ENCODE measurements at places on chromosomes 13 and 19. TPM values are rescaled to one million over a fixed set of nuclear protein-coding genes. Genes with fewer than 3 reads are reported as not detected.

DNA sequence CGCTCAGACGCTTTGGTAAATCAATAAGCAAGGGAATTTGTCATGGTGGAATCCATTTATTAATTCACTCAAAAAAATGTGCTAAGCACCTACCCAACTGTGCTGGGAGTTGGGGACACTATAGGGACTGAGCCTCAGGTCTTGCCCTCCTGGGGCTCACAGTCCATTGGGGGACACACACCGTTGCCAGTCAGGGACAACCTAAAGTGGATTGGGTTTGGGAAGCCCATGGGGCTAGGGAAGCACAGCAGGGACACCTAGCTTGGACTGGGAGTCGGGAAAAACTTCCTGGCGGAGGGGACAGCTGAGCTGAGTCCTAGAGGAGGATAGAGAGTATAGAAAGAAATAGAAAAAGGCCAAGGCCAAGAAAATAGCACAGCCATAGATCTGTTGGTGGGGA, 8.5 kb downstream of the FOSB start:
- no peak for DNase-seq
- H3K4me3 ChIP-seq: peak overlapping the region; percentile 15
- H3K27me3 ChIP-seq: peaks cover 55% of the 10 kb centered on the region
- H3K36me3 ChIP-seq: peaks cover 18% of the 10 kb centered on the region
- H3K4me1 ChIP-seq: peaks cover 39% of the 10 kb centered on the region

GRCh38 chr13:109748677-109749076, 37.7 kb downstream of the IRS2 start:
- no peaks in the 10 kb centered on the region for H3K36me3 ChIP-seq
- peaks cover 8% of the 10 kb centered on the region for H3K4me1 ChIP-seq
- no peak overlapping the region for H3K27ac ChIP-seq
- H3K4me3 ChIP-seq: no peak overlapping the region
- DNase-seq: no peak
- peaks cover 6% of the 10 kb centered on the region for H3K27me3 ChIP-seq

GRCh38 chr13:19967621-19968020, 9.1 kb downstream of the ZMYM2 start:
- H3K4me3 ChIP-seq: no peak overlapping the region
- DNase-seq: no peak
- no peaks in the 10 kb centered on the region for H3K4me1 ChIP-seq
- no peaks in the 10 kb centered on the region for H3K27me3 ChIP-seq
- H3K27ac ChIP-seq: no peak overlapping the region

- H3K27me3 ChIP-seq: no peaks in the 10 kb centered on the region
- no peak overlapping the region for H3K4me3 ChIP-seq
- no peak for DNase-seq
- H3K27ac ChIP-seq: peak overlapping the region; percentile 44
- H3K36me3 ChIP-seq: peaks cover 2% of the 10 kb centered on the region
These were observed 60.9 kb upstream of the ATP12A start for GRCh38 chr13:24619282-24619681.

- H3K27ac ChIP-seq: no peak within 1 kb of the TSS
- no peaks in the 10 kb centered on the region for H3K36me3 ChIP-seq
- DNase-seq: no peak
These were observed at the start of gene CERS1 for GRCh38 chr19:18895824-18896341. Gene CERS1 (minus strand): TSS chr19:18896158. CDS start chr19:18896072, 86 bp downstream.

DNA sequence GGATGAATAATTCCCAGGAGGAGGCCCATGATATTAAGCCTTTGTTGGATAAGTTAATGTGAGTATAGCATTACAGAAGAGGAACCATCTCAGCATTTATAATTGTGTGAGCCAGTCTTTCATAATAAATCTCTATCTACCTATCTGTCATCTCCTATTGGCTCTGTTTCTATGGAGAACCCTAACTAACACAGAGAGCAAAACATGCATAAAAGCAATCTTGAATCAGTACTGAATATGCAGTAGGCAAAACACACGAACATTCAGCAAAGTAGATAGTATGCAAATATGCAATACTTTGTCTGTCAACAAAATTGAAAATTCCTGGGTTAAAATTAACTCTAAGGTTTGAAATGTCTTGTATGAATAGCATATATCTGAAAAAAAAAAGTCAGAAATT, 966.3 kb downstream of the DIAPH3 start:
- no peaks in the 10 kb centered on the region for H3K4me1 ChIP-seq
- DNase-seq: no peak
- H3K36me3 ChIP-seq: no peaks in the 10 kb centered on the region
- no peak overlapping the region for H3K4me3 ChIP-seq
- H3K27me3 ChIP-seq: no peaks in the 10 kb centered on the region
- no peak overlapping the region for H3K27ac ChIP-seq

- no peaks in the 10 kb centered on the region for H3K36me3 ChIP-seq
- DNase-seq: no peak
- H3K27ac ChIP-seq: no peak overlapping the region
- peaks cover 5% of the 10 kb centered on the region for H3K4me1 ChIP-seq
These were observed 35.5 kb downstream of the PAK4 start for GRCh38 chr19:39160889-39161672.

DNA sequence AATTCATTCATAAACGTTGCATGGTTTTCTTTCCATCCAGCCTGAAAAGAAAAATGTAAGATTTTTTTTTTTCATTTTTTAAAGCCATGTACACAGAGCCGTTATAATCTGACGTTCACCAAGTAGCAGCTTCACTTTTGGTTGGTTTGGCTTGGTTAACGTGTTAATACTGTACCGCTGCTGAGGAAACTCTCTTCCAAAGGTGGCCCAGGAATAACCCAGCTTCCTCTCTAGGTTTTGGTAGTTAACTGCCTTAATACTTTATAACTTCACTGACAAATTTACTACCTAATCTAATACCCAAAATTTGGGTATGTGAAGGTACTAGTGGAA, 1.7 kb downstream of the INTS6 start:
- no peaks in the 10 kb centered on the region for H3K27me3 ChIP-seq
- no peak for DNase-seq
- peak overlapping the region; percentile 91 for H3K27ac ChIP-seq
- H3K4me1 ChIP-seq: peaks cover 58% of the 10 kb centered on the region

DNA sequence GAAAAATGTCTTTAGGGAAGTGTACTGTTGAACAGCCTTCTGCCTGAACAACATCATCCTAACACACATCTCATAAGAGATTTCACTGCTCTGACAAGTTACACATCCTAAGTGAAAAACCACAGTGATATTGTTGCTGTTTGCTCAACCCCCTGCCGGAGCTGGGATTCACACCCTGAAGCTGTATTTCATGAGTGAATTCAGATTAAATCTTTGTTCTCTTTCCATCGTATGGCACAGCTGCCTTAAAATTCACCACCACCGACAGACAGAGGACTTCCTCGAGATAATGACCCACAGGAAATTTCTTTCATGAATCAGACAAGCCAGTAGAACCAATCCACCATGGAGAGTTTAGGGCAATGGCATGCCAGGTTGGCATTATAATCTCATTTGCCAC, 280.8 kb downstream of the DCT start:
- H3K36me3 ChIP-seq: no peaks in the 10 kb centered on the region
- DNase-seq: no peak
- H3K27ac ChIP-seq: no peak overlapping the region
- H3K27me3 ChIP-seq: peaks cover 7% of the 10 kb centered on the region
- no peak overlapping the region for H3K4me3 ChIP-seq

DNA sequence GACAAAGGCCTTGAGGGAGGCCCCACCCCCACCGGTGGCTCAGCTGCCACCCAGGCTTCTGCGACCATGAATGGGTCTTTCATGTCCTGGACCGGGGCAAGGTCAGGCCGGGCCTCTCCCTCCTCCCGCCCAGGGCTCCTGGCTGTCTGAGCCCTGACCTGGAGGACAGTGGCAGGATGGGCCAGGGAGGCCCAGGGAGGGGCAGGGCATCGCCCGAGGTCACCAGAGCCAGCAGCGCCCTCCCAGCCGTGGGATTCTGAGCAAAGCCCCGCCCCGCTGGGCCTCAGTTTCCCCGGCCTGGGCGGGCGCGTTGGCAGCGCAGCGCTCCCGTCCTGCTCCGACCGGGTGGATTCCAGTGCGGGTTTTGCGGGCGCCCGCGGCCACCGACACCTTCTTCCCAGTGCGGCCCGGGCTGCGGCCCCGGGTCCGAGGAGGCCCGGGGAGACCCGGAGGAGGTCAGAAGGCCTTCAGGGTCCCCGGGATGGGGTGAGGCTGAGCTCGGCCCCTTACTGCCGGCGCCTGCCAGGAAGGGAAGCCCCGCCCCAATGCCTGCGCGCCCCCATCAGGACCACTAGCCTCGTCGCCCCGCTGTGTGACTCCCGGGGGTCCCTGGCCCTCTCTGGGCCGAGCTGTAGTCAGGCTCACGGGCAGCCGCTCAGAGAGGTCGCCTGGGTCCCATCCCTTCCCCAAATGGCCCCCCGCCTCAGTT, 24.6 kb upstream of the SEMA6B start:
- DNase-seq: no peak
- no peak overlapping the region for H3K4me3 ChIP-seq
- no peak overlapping the region for H3K27ac ChIP-seq
- peaks cover 2% of the 10 kb centered on the region for H3K36me3 ChIP-seq

DNA sequence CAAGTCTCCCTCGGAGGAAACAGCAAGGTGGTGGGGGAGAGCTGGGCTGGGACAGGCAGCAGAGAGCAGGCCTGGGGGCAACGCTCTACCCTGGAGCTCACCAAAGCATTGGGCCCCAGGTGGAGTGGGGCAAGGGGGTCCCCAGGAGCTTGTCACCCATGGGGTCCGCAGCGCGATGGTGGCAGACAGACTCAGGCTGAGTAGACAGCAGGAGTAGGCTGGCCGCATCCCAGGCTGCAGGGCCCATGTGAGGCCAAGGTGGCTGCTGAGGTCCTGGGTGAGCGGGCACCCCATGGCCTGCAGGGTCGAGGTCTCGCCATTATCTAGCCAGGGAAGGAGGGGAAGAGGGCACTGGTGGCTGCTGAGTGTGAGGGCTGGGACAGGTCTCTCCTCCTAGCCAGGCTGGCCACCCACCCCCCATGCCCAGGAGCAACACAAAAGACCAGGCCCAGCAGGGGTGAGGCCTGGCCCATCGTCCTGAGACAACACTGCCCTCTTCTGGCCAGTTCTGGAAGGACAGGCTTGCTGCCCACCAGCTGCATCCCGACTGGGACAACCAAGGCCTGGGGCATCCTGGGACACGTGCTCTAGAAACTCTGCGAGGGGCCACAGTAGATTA, 33.1 kb downstream of the CEBPG start:
- peak; percentile 54 for DNase-seq
- H3K4me1 ChIP-seq: peaks cover 4% of the 10 kb centered on the region
- H3K27me3 ChIP-seq: no peaks in the 10 kb centered on the region
- H3K36me3 ChIP-seq: no peaks in the 10 kb centered on the region

DNA sequence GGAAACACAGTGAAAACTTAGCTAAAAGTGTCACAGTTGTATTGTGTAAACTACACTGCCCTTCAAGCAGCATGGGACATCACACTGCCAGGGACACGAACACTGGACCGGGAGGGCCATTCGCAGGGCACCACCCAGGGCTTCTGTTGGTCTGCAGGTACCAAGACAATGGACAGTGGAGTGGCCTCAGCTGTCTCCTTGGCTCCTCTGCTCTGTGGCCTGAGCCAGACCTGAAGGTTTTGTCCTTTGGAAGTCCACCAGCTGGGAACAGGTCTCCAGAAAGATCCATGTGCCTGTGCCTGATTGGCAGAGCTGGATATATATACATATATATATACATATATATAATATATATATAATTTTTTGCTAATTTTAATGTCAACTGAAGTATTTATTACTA, 149.8 kb downstream of the ZNF536 start:
- no peaks in the 10 kb centered on the region for H3K4me1 ChIP-seq
- no peaks in the 10 kb centered on the region for H3K36me3 ChIP-seq
- H3K27me3 ChIP-seq: no peaks in the 10 kb centered on the region
- DNase-seq: no peak
- H3K27ac ChIP-seq: no peak overlapping the region

- no peak overlapping the region for H3K4me3 ChIP-seq
- no peaks in the 10 kb centered on the region for H3K36me3 ChIP-seq
- DNase-seq: peak; percentile 29
- no peak overlapping the region for H3K27ac ChIP-seq
These were observed 13.8 kb downstream of the ATP12A start for GRCh38 chr13:24693862-24694471.

DNA sequence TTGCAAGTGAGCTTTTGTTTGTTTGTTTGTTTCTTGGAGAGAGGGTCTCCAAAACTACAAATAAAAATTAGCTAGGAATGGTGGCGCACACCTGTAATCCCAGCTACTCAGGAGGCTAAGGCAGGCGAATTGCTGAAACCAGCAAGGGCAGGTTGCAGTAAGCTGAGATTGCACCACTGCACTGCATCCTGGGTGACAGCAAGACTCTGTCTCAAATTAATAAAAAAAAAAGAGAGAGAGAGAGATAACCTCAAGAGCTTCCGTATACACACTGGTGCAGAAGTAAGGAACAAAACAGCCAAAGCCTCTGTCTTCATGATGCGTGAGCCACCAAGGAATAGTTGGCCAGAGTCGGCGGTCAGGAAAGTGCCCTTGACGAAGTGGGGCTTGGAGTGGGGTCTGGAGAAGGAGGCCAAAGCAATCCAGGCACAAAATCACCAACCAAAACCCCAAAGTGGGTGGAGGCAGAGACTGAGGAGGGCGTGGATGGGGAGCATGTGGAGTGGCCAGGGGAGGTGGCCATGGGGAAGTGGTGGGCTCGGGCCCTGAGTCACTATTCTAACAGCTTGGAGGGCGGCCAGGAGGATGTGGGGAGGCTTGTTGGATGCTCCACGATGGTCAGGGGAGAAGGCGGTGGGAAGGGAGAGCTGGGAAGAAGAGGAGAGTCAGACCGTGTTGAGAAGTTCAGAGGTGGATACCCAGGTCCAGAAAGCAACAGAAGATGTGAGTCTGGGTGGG, 21.2 kb upstream of the TOMM40 start:
- H3K4me3 ChIP-seq: no peak overlapping the region
- no peak overlapping the region for H3K27ac ChIP-seq
- H3K27me3 ChIP-seq: peaks cover 2% of the 10 kb centered on the region
- H3K4me1 ChIP-seq: no peaks in the 10 kb centered on the region

GRCh38 chr13:38897521-38897920, 93.1 kb downstream of the STOML3 start:
- no peaks in the 10 kb centered on the region for H3K4me1 ChIP-seq
- H3K27me3 ChIP-seq: peaks cover 5% of the 10 kb centered on the region
- no peaks in the 10 kb centered on the region for H3K36me3 ChIP-seq
- no peak for DNase-seq
- no peak overlapping the region for H3K4me3 ChIP-seq
- H3K27ac ChIP-seq: no peak overlapping the region

GRCh38 chr19:58374200-58374599, 6.6 kb downstream of the ZNF837 start:
- DNase-seq: no peak
- no peak overlapping the region for H3K27ac ChIP-seq
- no peaks in the 10 kb centered on the region for H3K4me1 ChIP-seq

GRCh38 chr13:109331011-109331433, 455.4 kb downstream of the IRS2 start:
- H3K36me3 ChIP-seq: no peaks in the 10 kb centered on the region
- H3K4me1 ChIP-seq: no peaks in the 10 kb centered on the region
- H3K27me3 ChIP-seq: no peaks in the 10 kb centered on the region
- H3K27ac ChIP-seq: no peak overlapping the region
- no peak overlapping the region for H3K4me3 ChIP-seq
- no peak for DNase-seq

GRCh38 chr13:76225815-76226489, 589.8 kb downstream of the LMO7 start:
- H3K36me3 ChIP-seq: no peaks in the 10 kb centered on the region
- no peaks in the 10 kb centered on the region for H3K27me3 ChIP-seq
- H3K4me3 ChIP-seq: no peak overlapping the region

The SLC25A23 gene
- 18.6 TPM for total RNA-seq

The AMER2 gene
- not detected for total RNA-seq

The MBD3L2 gene
- total RNA-seq: not detected

The CEP89 gene
- total RNA-seq: 15.5 TPM

The SCN1B gene
- total RNA-seq: 1.1 TPM

The MYO16 gene
- total RNA-seq: not detected

The GPR4 gene
- not detected for total RNA-seq

The TMC4 gene
- total RNA-seq: 0.73 TPM

The EDNRB gene
- not detected for total RNA-seq

The DENND1C gene
- 75.6 TPM for total RNA-seq

The LRRC25 gene
- not detected for total RNA-seq

Measured in activated T-helper 1 cell treated with anti-CD3 and anti-CD28 coated beads, Interleukin-12 subunit alpha, Interleukin-12 subunit beta, Interleukin-2, Interleukin-4 antibody, amounts not matched to agents 30 ng/mL and 10 ng/mL and 1 ng/mL, durations not matched to agents 14 hours and 24 hours and 36 hours (primary cell).